ENCODE measurements at places on chromosomes 3 and 15. TPM values are rescaled to one million over a fixed set of nuclear protein-coding genes. Genes with fewer than 3 reads are reported as not detected.

The LRTM1 gene
- total RNA-seq = not detected

The ATP13A5 gene
- total RNA-seq = not detected

GRCh38 chr3:59408047-59408624, 358.3 kb upstream of the CFAP20DC start:
- DNase-seq = no peak

DNA sequence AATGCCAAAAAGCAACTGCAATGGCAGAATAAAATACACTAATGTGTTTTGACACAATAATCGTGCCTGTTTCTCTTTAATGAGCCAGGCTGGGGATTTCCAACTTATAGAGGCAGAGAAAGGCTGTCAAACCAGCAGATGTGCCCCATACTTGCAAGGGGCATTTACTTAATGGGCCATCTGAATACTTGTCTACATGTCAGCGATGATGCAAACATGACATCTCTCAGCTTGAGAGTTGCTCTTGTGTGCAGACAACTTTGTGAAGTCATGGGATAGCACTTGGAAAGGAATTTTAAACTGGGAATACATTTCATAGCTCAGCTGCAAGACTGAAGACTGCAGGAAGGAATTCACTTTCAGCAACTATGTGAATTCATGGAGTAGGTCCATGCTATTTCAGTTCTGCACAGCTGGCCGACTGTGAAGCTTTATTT, 127.4 kb upstream of the ADAMTS9 start:
- no peak for DNase-seq

DNA sequence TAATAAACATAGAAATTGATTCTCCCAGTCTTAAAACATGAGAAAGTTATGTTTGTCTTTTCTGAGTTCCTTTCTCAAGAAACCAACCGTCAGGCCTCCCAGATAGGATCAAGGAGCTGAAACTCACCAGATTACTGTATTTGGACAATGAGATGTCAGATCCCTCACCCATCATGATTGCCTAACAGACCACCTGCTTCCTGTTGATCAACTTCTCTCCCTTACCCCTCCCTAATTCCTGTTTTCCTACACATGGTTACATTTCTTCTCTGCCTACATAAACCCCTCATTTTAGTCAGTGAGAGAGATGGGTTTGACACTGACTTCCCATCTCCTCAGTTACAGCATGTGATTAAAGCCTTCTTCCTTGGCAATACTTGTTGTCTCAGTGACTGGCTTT, 917.5 kb downstream of the FHIT start:
- no peak for DNase-seq

- DNase-seq = no peak
Observed at GRCh38 chr3:130266817-130267216, 78.7 kb upstream of the COL6A5 start.

GRCh38 chr3:99902091-99902490, 84.4 kb downstream of the CMSS1 start:
- DNase-seq = no peak

- DNase-seq = no peak
Observed at GRCh38 chr3:37785736-37786135, 75.9 kb upstream of the CTDSPL start.
